ENCODE measurements at places on chromosomes 2 and 18. TPM values are rescaled to one million over a fixed set of nuclear protein-coding genes. Genes with fewer than 3 reads are reported as not detected.

Gene RALB
- total RNA-seq = 31.0 TPM

Gene MYO3B
- 0.25 TPM for total RNA-seq

Gene IL18RAP
- not detected for total RNA-seq

Gene DDX18
- 51.9 TPM for total RNA-seq

Gene SLC14A1
- total RNA-seq = 1.7 TPM

Gene ALPI
- not detected for total RNA-seq

Gene CRACDL
- total RNA-seq = 1.2 TPM

Gene SGO2
- total RNA-seq = 3.7 TPM

Gene DNAJB2
- 81.1 TPM for total RNA-seq

Gene DSG4
- total RNA-seq = not detected

Gene RBKS
- 1.7 TPM for total RNA-seq

Gene SNTG2
- total RNA-seq = 0.98 TPM
